ENCODE measurements at places on chromosomes 1 and 21.

- peak; percentile 49 for DNase-seq
Measured at GRCh38 chr1:246216906-246217305, 290.2 kb downstream of the SMYD3 start.

DNA sequence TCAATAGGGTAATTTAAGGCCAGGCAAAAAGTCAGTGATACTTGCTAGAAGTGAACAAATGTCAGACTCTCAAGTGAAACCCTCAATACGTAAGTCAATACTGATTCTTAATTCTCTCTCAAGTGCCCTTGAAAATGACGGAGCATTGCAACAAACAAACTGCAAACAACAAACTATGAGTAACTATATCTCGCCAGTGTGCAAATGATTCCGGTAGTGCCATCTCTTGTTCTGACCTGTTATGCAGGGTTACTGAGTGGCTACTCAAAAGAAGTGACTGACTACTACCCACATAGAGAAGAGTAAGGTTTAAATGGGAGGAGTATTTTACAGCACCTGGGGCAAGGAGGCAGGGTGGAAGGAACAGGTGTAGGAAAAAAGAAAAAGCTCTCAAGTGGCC lies 1.6 kb downstream of the SLC19A2 start:
- DNase-seq = no peak

GRCh38 chr1:16212251-16212961 lies at the start of gene ARHGEF19:
ARHGEF19 (minus strand) TSS chr1:16212652; CDS start chr1:16209054, 3,598 bp downstream.
- DNase-seq = no peak

GRCh38 chr1:116766616-116767469 lies 12.6 kb downstream of the CD2 start:
- DNase-seq = no peak

DNA sequence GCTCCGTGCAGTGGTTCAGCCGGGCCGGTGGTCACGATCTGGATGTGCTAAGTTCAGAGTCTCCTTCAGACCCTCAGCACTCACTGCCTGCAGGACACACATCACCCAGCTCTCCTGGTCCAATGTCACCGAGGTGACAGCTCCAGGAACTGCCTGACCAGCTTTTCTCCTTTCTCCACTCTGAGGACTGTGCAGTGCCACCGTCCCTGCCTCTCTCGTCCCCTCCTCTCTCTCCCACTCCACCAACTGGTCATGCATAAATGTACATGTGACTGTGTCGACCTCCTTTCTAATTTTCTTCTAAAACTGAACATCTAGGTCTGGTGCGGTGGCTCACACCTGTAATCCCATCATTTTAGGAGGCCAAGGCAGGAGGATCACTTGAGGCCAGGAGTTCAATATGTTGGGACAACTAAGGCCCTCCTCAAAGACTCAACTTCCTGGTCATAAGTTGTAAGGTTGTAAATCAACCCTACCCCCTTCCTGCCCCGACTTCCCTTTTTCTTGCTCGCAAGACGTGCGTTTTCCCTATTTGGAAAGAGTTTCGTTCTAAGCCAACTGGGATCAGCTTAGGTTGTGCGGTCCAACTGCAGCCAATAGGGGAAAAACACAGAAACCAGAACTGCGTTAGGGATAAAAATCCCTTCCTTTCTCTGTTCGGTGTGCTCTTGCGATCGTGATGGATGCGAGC lies 53.1 kb downstream of the MEGF6 start:
- DNase-seq = no peak

DNA sequence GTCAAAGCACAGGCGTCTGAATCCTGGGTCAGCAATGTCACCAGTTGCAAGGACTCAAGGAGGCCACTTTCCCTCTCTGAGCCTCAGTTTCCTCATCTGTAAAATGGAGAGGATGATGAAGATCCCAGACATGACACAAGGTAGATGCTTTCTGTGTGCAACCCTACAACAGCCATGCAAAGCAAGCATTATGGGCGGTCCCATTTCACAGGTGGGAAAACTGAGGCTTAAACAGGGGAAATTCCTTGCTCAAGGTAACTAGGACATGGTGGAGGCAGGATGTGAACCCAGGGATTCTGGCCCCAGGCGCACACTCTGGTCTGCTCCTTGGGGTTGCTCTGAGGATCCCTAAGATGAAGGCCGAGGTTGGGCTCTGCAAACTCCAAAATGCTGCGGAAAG lies 311.0 kb downstream of the PTPRU start:
- no peak for DNase-seq
